ENCODE measurements at places on chromosomes 7 and 10.

- DNase-seq, result no peak
Measured at GRCh38 chr10:72881291-72881690, 12.2 kb upstream of the OIT3 start.

GRCh38 chr10:77177161-77177560 lies 460.4 kb downstream of the KCNMA1 start:
- DNase-seq, result no peak

- no peak for DNase-seq
Measured at GRCh38 chr7:5546626-5547025, 123.0 kb upstream of the TNRC18 start.

DNA sequence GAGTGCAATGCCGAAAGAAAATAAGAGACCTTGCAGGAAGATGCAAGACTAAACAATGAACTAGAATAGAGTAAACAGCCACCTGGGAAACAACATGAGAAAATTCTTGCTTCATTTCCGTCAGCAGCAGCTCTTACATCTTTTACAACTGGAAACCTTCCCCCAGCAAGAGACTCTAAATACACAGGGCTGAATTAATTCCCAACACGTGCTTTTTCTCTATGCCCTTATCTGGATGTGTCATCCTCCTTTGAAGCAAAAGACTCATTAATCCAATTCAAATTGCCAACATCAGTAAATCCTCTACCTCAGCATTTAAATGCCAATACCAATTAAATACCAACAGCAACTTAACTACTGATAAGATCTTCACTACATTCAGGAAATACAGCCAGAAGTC lies 99.0 kb upstream of the PDE1C start:
- no peak for DNase-seq

- no peak for DNase-seq
Measured at GRCh38 chr7:158495786-158496185, 91.8 kb downstream of the PTPRN2 start.

DNA sequence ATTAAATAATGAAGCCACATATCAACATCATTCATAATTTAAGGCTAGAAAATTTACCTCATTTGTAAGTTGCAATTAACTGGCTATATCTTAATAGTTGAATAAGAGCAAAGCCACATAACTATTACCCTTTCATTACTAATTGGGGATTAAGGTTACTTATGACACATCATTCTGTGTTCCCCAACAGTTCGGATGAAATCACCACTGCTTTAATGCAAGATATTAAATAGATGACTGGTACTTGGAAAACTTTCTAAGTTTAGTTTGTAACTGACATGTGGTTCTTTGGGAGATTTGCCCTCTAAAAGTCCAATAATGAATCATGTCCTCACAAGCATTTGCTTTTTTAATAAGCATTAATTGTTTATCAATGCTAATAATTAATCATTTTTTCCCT lies 109.1 kb downstream of the MTERF1 start:
- no peak for DNase-seq

GRCh38 chr7:150954201-150954985 lies 23.7 kb downstream of the KCNH2 start:
- DNase-seq, result no peak

- DNase-seq, result no peak
Measured at GRCh38 chr10:91088300-91089140, 131.9 kb upstream of the PCGF5 start.

DNA sequence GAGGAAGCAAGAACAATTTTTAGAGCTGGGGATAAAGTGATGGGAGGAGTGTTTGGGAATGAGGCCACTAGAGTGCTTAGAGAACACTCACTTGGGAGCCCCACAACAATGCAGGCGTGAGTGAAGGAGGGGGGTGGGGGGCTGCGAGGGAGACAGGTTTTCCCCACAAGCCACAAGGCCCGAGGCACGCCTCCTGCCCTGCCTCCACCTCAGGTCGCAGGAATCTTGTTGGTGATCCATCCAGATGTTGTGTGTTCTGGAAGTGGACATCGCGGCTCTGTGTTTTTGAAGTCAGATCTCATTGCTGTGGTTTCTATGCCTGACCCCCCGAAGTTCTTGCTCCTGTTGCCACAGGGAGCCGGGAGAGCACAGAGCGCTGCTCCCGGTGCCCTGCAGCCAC lies 178.0 kb upstream of the BMPER start:
- no peak for DNase-seq

DNA sequence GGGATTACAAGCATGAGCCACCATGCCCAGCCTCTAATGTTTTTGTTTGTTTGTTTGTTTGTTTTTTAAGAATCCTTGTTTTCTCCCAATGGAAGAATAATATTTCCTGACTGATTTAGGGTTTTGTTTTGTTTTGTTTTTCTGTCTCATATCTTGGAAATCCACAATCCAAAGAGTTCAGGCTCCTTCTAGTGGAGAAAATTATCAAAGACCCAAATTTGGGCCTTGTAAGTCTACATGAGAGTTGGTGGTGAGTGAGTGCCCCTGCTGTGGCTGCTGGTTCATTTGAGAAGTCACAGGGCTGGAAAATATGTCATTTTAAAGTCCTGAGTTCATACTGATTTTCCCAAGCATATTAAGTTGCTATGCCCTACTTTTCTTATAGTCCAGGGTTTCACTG lies 33.5 kb upstream of the KLHL7 start:
- no peak for DNase-seq

DNA sequence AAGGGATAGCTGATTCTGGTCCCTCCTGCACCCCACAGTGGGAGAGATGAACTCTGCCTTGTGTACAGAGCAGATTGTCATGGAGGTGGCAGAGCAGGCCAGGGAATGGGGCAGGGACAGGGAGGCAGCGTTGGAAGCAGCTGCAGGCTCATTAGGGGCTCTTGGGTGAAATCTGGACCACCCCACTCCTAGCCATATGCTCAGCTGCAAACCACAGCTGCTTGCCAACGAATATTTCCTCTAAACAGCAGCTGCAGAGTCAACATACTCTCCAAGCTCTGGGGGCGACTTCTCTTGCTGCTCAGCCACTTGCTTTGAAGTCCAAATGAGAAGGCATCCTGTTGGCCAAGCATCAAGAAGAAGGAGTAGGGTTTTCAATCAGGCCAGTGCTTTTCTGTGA lies 302.3 kb upstream of the AUTS2 start:
- no peak for DNase-seq

DNA sequence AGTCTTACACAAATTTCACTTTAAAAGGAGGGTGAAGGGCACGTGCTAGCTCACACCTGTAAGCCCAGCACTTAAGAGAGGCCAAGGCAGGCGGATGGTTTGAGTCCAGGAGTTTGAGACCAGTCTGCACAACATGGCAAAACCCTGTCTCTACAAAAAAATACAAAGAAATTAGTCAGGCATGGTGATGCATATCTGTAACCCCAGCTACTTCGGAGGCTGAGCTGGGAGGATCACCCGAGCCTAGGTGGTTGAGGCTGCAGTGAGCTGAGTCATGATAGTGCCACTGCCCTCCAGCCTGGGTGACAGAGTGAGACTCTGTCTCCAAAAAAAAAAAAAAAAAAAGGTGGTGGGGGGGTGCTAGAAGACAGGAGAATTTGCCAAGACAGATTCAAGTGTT lies 237.3 kb upstream of the KLF14 start:
- no peak for DNase-seq

GRCh38 chr10:88886557-88886956 lies 6.5 kb downstream of the STAMBPL1 start:
- DNase-seq, result no peak

GRCh38 chr7:120990468-120991118 lies 2.1 kb downstream of the CPED1 start:
- no peak for DNase-seq

- no peak for DNase-seq
Measured at GRCh38 chr10:114911801-114912469, 26.1 kb upstream of the TRUB1 start.

- DNase-seq, result no peak
Measured at GRCh38 chr7:21722371-21722770, 179.5 kb downstream of the DNAH11 start.

GRCh38 chr7:40709062-40709964 lies 574.5 kb downstream of the SUGCT start:
- DNase-seq, result no peak

DNA sequence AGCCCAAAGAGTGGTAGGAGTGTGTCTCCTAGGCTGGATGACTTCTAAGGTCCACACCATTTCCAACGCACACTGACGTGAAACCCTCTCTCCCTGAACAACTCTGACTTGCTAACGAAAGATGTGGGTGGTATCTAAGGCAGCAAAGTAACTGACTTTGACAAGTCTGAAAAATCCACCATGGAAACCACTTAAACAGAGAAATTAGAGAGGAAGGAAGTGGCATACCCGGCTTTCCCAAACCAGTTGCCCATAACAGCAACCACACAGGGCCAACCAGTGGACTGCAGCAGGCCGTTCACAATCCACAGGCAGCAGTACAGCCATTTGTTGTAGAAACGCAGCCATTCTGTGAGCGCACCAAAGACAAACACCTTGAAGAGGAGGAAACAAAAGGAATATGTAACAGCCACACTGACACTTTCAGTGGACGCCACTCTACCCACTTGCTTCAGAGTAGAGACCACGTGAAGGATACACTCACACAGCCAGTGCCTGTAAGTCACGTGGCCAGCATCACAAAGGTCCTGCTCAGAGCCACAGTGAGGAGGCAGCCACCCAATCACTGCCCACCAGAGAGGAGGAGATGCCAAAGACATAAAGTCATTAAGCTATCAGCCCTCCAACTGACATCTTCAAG lies 39.8 kb downstream of the SLC37A3 start:
- no peak for DNase-seq

- DNase-seq, result no peak
Measured at GRCh38 chr7:495326-495725, 24.3 kb downstream of the PDGFA start.

DNA sequence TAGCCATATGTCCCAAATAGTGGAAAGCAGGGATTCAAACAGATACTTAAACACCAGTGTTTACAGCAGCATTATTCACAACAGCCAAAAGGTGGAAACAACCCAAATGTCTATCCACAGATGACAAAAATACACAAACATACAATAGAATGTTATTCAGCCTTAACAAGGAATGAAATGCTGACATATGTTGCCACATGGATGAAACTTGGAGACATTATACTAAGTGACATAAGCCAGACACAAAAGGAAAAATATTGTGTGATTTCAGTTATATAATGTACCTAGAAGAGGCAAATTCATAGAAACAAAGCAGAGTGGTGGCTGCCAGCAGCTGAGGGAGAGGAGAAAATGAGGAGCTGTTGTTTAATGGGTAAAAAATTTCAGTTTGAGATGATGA lies 533.9 kb upstream of the FZD8 start:
- no peak for DNase-seq

DNA sequence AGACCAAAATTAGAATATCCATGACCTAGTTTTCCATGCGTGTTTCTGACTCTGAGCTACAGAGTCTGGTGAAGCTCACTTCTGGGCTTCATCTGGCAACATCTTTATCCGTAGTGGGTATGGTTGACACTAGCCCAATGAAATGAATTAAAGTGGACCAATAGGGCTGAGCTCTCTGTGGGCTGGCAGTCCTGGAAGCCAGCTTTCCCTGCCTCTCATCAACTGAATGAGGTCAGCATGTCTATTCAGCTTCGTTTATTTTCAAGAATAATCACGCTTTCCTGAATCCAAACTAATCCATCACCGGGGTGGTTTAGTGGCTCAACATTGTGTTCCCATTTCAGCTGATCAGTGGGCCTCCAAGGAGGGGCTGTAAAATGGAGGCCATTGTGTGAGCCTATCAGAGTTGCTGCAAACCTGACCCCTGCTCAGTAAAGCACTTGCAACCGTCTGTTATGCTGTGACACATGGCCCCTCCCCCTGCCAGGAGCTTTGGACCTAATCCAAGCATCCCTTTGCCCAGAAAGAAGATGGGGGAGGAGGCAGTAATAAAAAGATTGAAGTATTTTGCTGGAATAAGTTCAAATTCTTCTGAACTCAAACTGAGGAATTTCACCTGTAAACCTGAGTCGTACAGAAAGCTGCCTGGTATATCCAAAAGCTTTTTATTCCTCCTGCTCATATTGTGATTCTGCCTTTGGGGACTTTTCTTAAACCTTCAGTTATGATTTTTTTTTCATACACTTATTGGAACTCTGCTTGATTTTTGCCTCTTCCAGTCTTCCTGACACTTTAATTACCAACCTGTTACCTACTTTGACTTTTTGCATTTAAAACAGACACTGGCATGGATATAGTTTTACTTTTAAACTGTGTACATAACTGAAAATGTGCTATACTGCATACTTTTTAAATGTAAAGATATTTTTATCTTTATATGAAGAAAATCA lies 35.5 kb downstream of the CAV1 start:
- DNase-seq, result no peak

- DNase-seq, result no peak
Measured at GRCh38 chr10:91977491-91977890, 53.9 kb downstream of the BTAF1 start.

DNA sequence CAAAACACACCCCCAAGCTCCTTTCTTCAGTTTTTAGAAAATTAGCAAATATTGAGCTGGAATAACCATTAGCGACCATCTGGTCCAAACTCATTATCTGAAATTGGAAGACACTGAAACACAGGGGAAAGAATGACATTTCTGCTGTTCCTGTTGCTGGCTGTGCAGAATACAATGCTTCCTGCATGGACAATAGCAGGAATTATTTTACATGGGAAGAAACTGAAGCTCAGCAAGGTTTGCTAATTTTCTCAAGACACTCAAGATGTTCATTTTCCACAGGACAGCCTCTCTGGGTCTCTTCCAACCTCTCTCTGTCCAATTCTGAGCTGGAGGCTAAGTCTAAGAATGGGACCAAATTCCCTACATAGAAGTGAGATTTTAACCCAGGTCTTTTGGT lies 81.9 kb upstream of the TNS3 start:
- no peak for DNase-seq

DNA sequence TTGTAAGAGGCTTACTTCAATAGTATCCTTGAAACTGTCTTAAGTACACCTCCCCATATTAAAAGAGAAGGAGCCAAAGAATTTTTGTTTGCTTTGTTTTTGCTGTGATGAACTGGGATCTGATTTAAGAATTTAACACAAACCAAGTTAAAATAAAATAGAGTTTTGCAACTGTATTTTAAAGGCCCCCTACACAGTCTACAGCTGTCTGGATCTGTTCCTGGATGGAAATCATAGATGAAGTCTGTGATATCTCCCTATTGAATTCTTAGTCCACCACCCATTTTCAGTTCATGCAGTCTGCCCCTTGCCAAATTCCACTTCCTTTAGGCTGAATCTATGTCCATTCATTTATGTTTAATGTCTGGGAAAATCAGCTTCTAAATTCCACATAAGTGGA lies 169.8 kb upstream of the MEOX2 start:
- no peak for DNase-seq
